ENCODE measurements at places on chromosomes 16 and 17. TPM values are rescaled to one million over a fixed set of nuclear protein-coding genes. Genes with fewer than 3 reads are reported as not detected.

GRCh38 chr17:35750526-35751395 is 2.3 kb downstream of the GAS2L2 start:
- no peak for DNase-seq

- no peak for DNase-seq
Measured at GRCh38 chr17:20702692-20703091, 123.2 kb downstream of the CDRT15L2 start.

DNA sequence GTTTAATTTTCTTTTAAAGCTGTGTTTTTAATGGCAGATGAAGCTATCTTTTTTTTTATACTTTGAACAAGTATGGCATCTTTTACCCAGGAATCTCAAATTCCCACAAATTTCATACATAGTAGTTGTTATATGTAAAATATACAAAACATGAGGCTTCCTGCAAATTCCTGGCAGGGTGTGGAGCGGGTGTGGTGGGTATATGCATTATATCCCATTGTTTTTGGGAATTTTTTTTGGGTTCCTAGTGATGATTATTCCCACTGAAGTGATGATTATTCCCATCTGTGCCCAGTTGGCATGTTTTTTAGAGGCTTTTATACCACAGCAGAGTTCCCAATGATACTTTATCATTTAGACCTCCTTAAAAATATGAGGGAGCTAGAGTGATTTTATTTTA is 320.4 kb downstream of the ZFHX3 start:
- no peak for DNase-seq

- DNase-seq, result no peak
Measured at GRCh38 chr16:81583893-81584631, 139.5 kb downstream of the CMIP start.

GRCh38 chr17:50240851-50241250 is 33.4 kb upstream of the TMEM92 start:
- DNase-seq, result no peak

- DNase-seq, result no peak
Measured at GRCh38 chr17:21152731-21153130, 26.0 kb downstream of the DHRS7B start.

GRCh38 chr16:75908331-75909117 is 182.2 kb upstream of the CPHXL start:
- no peak for DNase-seq

DNA sequence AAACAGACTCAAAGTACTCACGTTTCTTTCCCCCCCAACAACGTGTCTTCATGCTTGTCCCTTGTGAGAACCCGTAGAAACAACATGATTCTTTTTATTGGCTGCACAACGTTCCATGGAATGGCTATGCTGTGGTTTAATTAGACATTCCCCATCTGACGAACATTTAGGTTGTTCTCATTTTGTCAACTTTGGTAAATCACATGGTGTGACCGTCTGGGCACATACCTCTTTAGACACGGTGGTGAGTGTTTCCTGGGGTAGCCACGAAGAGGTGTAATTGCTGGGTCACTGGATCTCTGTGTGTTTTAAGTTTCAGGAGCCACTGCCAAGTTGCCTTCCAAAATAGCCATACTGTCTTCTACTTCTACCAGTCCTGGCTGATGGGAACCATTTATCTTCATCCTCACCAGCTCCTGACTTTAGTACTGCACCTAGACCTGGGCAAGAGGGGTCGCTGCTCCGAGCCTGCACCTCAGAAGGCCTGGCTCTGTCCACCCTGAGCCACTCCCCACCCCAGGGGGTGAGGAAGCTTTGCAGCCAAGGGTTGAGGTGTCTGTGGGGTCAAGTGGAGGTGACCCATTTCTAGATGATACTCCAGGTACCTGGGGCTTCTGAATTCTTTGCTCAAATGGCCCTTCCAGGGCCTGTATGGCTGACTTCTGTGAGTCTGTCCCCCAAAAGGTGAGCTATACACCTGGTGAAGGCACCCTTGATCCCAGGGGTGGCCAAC is 84.7 kb downstream of the IRX5 start:
- no peak for DNase-seq

C1QTNF8 gene
- not detected for total RNA-seq

RNF222 gene
- not detected for total RNA-seq

GRCh38 chr17:67696853-67697498 is 20.8 kb upstream of the NOL11 start:
- DNase-seq, result no peak

- DNase-seq, result peak; percentile 91
Measured at GRCh38 chr16:53130159-53131049, 75.6 kb downstream of the CHD9 start.

DNA sequence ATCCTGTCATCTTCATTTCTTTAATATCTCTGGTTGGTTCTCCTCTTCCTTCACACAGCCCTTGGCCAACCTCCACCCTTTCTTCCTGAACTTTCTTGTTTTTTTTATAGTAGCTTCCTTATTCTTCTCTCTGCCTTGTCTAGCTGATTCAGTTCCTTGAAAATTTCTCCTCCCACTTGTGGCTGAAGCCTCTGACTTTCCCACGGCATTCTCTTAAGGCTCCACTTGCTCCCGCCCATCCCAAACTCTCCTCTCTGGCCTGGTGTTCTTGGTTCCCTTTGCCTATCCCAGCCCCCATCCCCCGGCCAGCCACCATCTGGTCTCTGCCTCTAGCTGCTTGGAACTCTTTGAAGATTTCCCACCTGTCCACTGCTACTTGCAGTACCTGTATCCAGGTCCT is 29.1 kb downstream of the NLRP1 start:
- DNase-seq, result no peak

GRCh38 chr17:48552466-48553189 is 7.7 kb upstream of the HOXB2 start:
- no peak for DNase-seq

VMP1 gene
- 72.3 TPM for total RNA-seq

DNA sequence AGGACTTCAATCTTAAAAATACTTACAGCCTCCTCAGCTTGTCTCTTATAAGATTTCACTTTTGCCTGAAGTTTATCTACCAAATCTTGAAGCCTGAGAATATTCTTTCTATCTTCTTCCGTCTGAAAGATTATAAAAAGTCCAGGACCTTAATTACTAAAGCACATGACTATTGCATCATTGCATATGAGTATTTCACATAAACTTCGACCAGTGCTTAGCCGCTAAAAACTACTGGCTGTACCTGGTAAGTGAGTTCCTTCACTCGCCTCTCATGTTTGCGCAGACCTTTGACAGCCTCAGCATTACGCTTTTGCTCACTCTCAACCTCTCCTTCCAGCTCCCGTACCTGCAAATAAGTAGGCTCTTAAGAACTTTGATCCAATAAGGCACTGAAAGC is 4.7 kb upstream of the MYH1 start:
- no peak for DNase-seq

Data from thymus (tissue), 14 donors.